RPMI8226 (cell line): ENCODE measurements at places on chromosomes 12 and 14.

- no peak for DNase-seq
Measured at GRCh38 chr14:38481952-38482678, 226.2 kb upstream of the CLEC14A start.

DNA sequence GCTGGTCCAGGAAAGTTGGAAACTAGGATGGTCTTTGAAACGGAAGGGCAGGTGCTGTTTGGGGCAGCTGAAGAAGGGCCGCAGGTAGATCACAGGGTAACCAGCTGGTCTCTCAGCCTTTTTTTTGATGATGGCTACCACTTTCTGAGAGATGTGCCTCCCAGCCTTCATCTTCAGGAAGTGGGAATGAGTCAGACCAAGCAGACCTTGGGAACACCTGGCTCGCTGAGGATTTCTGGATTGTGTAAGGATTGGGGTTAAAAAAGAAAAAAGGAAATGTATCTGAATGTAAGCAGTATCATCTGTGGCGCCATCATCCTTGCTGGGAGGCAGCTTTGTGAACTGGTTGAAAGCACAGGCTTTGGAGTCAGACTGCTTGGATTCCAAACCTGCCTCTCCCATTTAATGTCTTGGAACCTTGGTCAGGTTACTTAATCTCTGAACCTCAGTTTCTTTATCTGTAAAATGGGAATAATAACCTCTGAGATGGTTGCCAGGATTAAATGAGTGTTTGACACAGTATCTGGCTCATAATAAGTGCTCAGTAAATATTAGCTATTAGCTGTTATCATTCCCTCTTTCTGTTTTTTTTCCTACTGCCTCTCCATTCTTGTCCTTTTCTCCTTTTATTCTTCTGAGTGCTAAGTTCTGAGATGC is 1.7 kb downstream of the PRPF40B start:
- DNase-seq = no peak

- DNase-seq = no peak
Measured at GRCh38 chr12:14558473-14558959, 9.2 kb downstream of the PLBD1 start.

- no peak for DNase-seq
Measured at GRCh38 chr14:58730792-58731464, 93.2 kb downstream of the DACT1 start.

DNA sequence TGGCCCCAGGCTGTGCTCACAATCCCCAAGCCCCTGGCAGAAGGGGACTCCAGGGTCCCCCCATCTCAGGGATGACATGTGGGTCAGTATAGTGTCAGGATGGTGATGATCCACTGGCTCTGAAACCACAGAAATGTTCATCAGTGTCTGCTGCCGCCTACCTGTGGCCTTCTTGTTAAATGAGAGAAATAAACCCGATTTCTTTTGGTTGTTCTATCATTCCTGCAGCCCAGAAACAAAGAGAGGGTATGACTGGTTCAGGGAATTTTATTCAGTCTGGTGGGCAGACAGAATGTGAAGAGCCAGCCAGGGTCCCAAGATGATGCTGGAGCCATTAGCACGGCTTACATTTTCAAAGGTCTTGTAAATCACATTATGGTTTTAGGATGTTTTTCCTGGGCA is 86.6 kb downstream of the CRADD start:
- DNase-seq = no peak

DNA sequence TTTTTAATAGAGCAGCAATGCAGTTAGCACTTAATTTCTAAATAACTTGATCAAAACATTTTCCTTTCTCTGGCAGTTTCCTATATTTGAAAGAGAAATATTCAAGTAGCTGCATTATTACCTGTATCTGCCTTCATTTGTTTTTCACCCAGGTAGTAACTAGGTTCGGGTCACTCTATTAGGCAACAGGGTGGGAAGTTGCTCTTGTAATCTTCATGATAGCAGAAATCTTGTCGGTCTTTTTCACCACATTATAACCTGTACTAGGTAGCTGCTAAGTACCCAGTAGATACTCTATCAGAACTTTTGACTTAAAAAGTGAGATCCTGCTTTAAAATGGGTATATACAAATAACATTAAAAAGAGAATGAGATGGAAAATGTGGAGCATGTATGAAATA is 2.4 kb upstream of the PIK3C2G start:
- DNase-seq = no peak

GRCh38 chr12:122021822-122022392 is at the start of gene BCL7A:
Gene BCL7A (plus strand): TSS chr12:122021884. CDS start chr12:122022092, 208 bp downstream.
- DNase-seq = peak; percentile 77

GRCh38 chr14:35384455-35385041 is 20.0 kb downstream of the NFKBIA start:
- DNase-seq = no peak

DNA sequence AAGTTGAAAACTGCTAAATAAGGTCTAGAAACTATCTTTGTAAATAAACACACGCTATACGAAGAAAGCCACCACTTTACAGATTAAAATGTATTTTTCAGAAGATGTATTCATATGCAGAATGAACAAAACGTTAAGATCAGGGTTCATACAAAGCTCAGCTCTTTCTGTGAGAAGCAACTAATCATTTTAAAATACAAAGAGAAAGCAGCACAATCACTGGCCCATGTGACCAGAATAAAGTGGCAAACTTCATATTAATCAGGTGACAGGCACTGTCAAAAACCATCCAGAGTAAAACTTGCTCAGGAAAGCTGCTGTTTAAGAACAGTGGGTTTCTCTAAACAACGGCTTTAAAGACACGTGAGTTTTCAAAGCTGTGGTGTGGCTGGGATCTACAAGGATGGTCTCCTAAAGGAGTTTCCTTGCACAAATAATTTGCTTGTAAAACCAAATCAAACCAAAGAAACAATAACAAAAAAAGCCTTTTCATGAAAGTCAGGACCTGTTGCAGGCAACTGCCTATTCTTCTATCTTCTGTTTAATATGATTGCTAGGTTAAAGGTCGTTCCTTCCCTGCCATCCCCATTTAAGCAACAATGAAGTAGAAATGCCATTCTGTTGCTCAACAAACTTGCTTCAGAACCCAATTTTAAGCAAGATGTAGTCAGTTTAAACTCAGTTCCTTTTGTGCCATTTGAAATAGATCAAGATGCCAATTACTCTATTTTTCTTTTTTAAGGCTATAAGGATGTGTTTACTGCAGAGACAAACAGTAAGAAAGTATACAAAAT is 22.3 kb downstream of the SEL1L start:
- DNase-seq = no peak

- no peak for DNase-seq
Measured at GRCh38 chr12:120651821-120652220, 11.4 kb downstream of the CABP1 start.

DNA sequence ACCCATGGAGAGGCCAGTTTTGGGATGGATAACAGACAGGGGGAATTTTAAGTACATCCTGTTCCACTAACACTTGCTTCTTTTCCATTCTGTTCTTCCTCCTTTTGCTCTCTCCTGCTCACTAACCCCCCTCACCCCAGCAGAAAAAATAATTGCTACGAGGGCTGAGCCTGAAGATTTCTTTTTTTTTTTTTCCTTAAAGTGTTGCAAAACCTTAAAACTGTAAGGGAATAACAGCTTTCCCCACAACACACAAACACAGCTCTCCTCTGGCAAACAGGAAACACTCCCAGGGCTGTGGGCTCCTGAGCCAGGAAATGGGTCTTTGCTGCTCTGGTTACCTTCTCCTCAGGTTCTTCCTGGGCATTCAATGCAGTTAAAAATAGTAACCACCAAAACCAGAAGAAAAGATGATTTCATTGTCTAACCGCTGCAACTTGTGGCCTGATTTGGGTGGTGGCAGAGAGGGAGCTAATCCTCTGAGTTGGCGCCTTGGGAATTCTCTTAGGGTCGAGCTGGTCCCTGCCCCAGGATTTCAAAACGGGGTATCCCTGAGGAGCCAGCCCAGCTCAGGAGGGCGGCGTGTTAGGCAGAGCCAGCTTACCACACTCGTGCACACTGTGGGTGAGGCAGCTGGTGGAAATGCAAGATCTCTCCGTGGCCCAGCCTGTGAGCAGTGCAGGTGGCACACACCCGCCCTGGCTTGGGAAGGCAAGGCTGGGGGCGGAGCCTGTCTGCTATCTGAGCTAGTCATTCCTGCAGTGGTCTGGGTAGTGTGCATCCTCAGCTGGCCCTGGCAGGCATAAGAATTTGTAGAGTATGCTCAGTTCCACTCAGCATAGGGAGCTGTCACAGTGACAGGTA is 17.1 kb upstream of the EMP1 start:
- DNase-seq = peak; percentile 94

DNA sequence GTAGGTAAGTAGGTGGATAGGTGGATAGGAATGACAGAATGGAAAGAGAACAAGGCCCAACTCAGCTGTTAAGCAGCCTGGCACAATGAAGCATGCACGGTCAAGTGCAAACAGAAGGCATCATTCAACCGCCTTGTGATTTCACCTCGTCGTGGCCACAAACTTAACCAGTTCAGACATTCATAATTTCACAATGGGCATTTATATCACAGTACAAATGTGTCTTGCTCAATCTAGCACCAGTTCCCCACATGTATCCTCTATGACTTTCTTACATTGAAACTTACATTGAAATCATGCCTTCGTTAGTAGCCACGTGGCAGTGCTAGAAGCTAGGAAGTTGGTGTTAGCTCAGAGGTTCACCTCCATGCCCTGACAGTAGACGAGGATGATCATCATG is 207.5 kb downstream of the ETV6 start:
- DNase-seq = no peak

GRCh38 chr12:55060470-55060869 is 40.7 kb downstream of the NEUROD4 start:
- DNase-seq = peak; percentile 69

DNA sequence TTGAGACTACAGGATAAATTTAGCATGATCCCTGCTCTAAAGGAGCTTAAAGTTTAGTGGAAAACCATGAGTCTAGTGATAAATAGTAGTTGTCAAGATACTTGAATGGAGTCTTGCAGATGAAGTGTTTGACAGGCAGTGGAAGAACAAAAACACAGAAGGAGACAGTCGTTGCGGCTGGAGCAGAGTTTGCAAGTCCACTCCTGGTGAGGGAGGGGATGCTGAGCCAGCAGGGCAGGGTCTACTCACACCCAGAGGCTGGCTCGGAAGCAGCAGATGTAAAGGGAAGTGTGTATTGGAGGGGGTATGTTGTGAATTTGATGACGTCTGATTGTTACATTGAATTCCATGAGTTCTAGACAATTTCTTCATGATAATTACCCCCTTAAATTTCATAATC is 61.3 kb downstream of the TRAF3 start:
- no peak for DNase-seq

DNA sequence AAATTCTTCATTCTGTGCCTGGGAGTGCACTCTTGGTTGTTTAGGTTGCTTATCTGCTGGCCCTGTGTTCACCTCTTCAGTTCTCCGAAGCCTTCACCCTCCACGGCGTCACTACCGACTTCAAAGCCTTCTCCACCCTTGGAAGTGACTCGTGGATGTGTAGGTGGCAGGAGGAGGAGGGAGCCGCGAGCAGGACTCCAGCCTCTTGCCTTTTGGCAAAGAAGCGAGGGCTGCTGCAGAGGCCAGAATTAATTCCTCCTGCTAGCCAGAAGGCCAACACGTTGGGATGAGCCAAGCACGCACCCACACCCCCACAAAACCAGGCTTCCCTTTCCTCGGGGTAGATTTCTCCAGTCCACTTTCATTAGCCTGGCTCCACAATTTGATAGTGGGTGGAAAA is 86.5 kb downstream of the TBX5 start:
- no peak for DNase-seq

GRCh38 chr12:119692410-119692809 is 24.5 kb downstream of the PRKAB1 start:
- no peak for DNase-seq

GRCh38 chr12:84507956-84508850 is 404.4 kb downstream of the SLC6A15 start:
- DNase-seq = peak; percentile 33

- no peak for DNase-seq
Measured at GRCh38 chr12:43428088-43428600, 123.9 kb downstream of the ADAMTS20 start.

- no peak for DNase-seq
Measured at GRCh38 chr12:5643266-5643665, 211.4 kb downstream of the NTF3 start.

GRCh38 chr12:111462210-111462769 is 56.6 kb downstream of the SH2B3 start:
- DNase-seq = no peak

DNA sequence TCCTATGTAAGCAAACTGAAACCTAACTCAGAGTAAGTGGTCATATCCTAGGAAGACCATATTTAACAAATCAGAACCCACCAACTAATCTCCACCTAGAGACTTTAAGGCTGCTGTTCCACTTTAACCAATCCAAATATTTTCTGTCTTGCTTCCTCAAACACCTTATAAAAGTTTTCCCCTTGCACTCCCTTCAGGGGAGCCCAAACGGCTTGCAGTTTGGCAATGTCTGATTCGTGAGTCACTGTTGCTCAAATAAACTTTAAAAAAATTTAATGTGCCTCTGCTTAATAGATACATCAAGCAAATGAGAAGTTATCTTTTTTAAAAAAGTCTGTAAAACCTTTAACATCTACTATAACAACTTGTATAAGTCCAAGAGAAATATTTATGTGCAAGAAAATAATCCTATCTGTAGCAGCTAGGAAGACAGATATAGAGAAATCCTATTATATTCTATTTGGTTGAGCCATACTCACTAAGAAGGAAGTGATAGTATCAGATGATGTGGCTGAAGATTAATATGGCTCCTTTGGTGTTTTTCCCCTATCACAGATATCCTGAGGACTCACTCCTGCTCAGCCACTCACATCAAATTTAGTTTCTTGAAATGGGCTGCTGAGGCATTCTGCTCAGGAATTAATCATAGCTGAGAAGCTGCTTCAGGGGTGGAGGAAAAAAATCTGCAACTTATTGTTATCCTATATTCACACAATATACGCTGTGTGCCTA is 65.1 kb upstream of the DUSP6 start:
- no peak for DNase-seq

DNA sequence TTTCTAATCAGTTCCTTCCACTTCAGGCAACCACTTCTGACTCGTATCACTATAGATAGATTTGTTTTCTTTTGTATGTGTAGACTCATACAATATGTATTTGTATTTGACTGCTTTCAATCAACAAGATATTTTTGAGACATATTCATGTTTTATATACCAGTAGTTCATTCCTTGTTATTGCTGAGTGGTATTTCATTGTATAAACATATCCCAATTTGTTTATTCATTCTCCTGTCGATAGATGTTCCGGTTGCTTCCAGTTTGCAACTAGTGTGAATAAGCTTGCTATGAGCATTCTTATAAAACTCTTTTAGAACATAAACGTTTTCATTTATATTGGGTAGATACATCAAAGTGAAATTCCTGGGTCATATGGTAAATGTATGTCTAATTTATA is 119.2 kb downstream of the FIGNL2 start:
- DNase-seq = no peak
